Natural killer cell (primary cell): ENCODE measurements at places on chromosomes 1 and 21. TPM values are rescaled to one million over a fixed set of nuclear protein-coding genes. Genes with fewer than 3 reads are reported as not detected.

GRCh38 chr1:67977756-67978155 is 72.7 kb downstream of the DIRAS3 start:
- no peaks in the 10 kb centered on the region for H3K27me3 ChIP-seq
- no peak for DNase-seq
- no peak overlapping the region for H3K27ac ChIP-seq

DNA sequence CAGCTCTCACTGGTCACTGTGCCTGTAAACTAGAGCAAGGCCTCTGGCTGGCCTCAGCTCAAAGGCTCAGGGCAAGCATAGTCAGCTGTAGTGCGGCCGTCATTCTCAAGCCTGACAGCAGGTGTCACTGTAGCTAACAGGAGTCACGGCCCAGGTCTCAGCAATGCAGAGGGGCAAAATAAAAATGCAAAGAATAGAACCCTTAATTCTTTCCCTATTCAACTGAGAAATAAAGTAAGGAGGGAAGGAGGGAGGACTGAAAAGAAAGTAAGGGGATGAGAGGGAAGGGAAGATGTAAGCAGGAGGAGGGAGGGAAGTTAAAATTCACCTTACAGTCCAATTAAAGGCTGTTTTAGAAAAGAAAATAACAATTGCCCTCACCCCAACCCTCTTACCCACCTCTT is 106.1 kb downstream of the KIAA0319L start:
- DNase-seq: peak; percentile 60
- H3K36me3 ChIP-seq: peaks cover 60% of the 10 kb centered on the region
- H3K27ac ChIP-seq: no peak overlapping the region
- H3K27me3 ChIP-seq: no peaks in the 10 kb centered on the region

DNA sequence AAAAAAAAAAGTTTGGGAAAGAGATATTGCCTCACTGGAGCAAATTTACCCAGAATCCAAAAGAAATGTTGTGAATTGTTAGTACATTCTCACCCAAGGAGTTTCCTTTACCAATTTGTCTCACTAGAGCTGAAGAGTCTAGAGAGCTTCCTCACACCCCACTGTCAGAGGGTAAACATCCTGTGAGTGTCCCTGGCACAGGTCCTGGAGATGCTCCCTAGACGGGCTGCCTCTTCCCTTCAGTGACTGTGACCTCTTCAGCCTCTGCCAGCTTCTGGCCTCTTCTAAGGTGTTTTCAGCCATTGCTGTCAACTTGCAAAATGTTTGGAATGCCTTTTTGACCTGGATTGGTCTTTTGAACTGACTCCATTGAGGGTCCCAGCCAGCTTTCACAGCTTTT is 159.4 kb downstream of the DHRS3 start:
- no peak overlapping the region for H3K27ac ChIP-seq
- no peak overlapping the region for H3K4me3 ChIP-seq
- DNase-seq: no peak

DNA sequence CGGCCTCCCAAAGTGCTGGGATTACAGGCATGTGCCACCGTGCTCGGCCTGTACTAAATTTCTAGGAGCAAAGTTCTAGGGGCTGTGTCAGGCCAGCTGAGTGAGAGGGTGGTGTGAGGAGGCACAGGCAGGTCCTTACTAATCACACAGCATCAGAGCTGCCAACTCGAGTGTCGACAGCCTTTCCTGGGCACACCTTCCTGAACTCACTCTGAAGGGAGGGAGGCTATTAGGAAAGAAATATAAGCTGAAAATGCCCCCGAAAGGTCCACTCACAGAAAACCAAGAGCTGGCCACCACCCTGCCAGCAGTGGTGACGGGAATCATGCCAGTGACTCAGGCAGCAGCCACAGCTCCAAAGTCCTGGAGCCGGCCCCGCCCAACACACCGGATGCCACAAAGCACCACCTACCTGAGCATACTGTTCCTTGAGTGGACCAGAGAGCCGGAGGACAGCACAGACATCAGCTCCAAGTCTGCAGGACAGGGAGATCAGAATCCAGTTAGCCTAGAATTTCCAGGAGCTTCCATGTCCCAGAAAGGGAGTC is 4.5 kb downstream of the PMVK start:
- H3K4me3 ChIP-seq: no peak overlapping the region
- H3K4me1 ChIP-seq: peaks cover 9% of the 10 kb centered on the region
- no peak for DNase-seq
- no peak overlapping the region for H3K27ac ChIP-seq

DNA sequence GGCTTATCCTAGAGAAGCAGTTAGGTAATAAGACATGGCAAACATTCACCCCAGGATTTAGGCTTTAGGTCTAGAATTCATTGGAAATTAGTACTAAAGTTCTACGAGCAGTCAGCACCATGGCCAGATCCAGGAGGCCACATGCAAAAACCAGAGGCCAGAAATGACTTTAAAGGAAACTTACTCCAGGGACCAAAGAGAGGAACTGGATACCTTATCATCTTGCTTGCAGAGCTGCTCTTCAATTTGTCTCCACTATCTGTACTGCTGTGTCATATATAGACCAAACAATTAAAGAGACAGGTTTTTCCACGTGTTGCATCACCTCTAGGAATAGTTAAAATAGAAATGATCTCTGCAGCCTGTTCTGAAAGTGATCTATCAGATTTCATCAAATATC is 127.8 kb downstream of the LMX1A start:
- DNase-seq: no peak
- no peaks in the 10 kb centered on the region for H3K27me3 ChIP-seq
- no peak overlapping the region for H3K4me3 ChIP-seq
- no peaks in the 10 kb centered on the region for H3K36me3 ChIP-seq
- no peak overlapping the region for H3K27ac ChIP-seq

DNA sequence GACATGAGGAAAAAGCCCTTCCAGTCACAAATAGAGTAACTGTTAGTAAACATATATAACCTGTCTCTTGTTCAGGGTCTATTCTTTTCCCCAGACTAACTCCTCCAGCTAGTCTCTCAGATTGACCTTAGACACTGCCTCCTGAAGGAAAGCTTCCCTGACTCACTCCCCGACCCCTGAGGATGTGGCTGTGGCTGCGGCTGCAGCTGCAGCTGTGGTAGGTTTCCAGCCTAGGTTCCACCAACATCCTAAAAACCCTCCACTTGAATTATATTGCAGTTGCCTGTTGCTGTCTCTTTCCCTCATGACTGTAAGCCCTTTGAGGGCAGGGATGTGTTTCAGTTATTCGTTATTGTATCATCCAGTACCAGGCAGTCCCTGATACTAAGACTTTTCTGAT is 132.9 kb upstream of the C1orf21 start:
- no peak overlapping the region for H3K4me3 ChIP-seq
- H3K27me3 ChIP-seq: no peaks in the 10 kb centered on the region
- H3K4me1 ChIP-seq: no peaks in the 10 kb centered on the region
- no peak for DNase-seq
- H3K27ac ChIP-seq: no peak overlapping the region

Gene CCDC27
- total RNA-seq: not detected

- no peaks in the 10 kb centered on the region for H3K4me1 ChIP-seq
- DNase-seq: no peak
- H3K36me3 ChIP-seq: no peaks in the 10 kb centered on the region
- H3K27ac ChIP-seq: no peak overlapping the region
Measured at GRCh38 chr1:204736836-204737235, 51.3 kb upstream of the LRRN2 start.

DNA sequence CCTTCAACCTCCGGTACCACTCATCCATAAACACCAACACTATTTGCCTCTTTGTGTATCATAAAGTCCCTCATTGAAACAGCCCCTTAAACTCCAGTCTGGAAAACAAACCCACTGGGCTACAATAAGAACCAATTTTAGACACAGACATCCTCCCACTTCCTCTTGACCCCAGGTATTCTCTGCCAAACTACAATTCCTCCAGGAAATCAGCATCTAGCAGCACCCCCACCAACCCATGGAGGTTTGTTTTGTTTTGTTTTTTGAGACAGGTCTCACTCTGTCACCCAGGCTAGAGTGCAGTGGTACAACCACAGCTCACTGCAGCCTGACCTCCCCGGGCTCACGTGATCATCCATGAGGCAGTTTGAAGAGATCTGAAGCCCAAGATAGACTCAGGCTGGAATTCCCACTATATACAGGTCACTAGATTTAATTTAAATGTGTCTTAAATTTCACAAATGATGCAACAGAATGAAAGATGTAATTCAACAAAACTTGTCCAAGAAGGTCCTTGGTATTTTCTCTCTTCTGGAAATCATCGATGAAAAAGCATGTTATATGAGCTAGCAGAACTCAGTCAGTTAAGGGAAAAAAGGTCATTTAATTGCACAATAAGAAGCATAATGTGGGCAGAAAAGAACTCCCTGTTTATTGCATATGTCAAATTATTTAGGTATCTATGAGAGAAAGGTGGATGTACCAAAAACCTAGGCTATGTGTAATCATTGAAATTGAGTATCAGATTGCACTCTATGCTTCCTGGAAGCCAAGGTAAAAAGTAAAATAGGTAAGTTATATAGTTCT is 30.3 kb downstream of the TCP10L start:
- no peak overlapping the region for H3K4me3 ChIP-seq
- no peak for DNase-seq
- no peaks in the 10 kb centered on the region for H3K27me3 ChIP-seq
- no peaks in the 10 kb centered on the region for H3K36me3 ChIP-seq
- no peak overlapping the region for H3K27ac ChIP-seq

DNA sequence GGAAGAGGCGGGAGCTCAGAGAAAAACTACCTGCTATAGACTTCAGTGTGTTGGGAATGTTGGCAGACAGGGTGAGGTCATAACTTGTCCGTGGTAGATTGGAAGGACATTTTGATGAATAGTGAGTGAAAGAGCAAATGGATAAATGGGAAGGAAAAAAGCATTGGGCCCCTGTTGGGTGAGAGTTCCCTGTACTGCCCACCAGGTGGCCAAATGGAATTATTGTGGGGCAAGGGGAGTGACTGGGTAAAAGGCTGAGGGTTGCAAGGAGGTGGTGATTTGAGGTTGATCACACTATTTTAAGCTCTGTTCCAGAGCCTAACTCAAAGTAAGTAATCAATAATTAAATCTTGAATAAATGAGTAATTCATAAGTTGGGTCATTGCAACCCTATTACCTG is 60.4 kb downstream of the MRPS6 start:
- peaks cover 33% of the 10 kb centered on the region for H3K4me1 ChIP-seq
- H3K27me3 ChIP-seq: no peaks in the 10 kb centered on the region
- no peak overlapping the region for H3K27ac ChIP-seq
- no peak for DNase-seq

DNA sequence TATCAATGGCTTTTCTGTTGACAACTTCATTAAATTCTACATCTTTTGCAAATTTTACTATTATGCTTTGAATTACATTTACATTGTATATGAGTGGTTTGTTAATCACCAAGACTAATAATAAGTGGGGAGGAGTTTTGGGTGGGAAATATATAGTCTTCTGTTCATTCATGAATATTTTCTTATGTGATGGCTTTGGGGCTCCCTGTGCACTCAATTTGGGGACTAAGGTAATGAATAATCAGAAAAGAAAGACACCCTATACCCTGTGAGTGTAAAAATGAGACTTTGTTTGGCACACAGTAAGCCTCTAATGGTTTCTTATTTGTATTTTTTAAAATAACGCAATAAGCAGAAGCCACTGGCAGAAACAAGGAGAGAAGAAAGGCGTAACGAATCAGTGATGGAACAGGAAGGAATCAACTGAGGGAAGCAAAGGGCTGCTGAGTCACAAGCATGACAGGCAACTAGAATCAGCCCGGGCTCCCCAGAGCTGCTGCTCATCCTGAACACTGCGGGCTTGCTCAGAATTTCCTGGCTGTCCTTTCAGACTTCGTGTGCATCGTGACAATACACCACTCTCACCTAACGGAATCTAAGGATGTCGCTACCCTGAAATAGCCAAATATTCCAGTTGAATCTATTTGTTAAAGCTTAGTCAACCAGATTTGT is 20.8 kb upstream of the RGS2 start:
- H3K27ac ChIP-seq: no peak overlapping the region
- no peak for DNase-seq
- no peaks in the 10 kb centered on the region for H3K36me3 ChIP-seq
- H3K4me3 ChIP-seq: no peak overlapping the region

DNA sequence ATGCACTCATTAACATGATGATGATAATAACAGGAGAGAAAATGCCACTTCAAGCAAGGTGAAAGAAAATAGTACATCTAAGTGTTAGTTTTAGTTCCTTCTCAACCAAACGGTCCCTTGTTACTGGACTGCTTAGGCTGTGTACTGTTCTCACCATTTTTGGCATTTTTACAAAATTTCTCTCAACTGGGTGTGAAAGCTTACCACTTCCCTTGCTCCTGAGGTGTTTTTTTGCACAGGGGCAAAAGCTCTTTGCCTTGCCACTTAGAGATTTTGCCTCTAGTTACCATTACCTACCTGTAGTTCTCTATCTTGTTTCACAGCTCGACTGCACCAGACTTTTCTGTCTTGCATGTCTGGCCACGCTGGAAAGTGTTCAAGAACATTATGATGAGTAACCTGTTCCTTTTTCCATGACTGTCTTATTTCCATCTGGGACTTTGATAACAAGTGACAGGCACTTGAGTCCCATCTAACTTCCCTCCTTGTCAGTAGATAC is 10.7 kb downstream of the NEK7 start:
- no peaks in the 10 kb centered on the region for H3K36me3 ChIP-seq
- peak overlapping the region; percentile 81 for H3K27ac ChIP-seq
- H3K27me3 ChIP-seq: no peaks in the 10 kb centered on the region
- DNase-seq: peak; percentile 37
- H3K4me1 ChIP-seq: peaks cover 50% of the 10 kb centered on the region

Gene OLFM3
- not detected for total RNA-seq

DNA sequence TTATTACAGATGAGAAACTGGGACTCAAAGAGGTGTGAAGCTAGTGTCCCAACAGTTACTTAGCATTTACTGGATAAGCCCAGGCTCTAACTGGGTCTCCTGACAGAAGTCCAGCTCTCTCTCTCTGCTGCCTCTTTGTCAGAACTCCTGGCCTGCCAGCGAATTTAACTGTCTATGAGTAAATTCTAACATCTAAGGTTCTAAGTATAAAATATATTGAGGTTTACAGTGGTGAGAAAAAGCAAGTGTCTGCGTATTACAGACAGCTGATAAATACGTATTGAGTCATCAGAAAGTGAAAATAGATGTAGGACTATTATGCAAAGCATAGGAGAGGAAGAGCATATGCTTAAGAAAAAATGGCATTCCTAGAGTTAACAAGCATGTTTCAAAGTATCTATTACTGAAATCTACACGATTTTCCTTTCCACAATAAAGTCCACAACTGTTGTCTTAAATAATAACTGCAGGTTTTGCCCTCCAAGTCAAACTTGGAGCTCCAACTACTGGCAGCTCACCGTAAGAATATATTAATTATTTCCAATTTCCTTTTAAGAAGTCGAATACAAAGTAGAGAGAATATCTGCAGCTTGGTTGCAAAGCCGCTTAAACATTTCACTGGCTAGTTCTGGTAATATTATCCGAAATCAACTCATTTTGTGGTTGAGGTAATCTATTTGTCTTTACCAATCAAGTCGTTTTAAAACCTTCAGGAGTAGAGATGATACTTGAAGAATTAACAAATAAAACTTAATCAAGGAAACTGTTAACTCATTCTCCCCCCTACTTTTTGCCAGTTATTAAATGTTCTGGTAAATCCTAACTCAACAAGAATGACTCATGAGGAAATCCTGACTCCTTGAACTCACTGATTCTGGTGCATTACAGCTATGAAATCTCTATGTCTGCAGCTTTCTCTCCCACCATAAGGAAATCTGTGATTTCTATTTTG is 1.4 kb upstream of the RGS2 start:
- no peaks in the 10 kb centered on the region for H3K27me3 ChIP-seq
- peak; percentile 47 for DNase-seq
- peaks cover 4% of the 10 kb centered on the region for H3K36me3 ChIP-seq
- H3K27ac ChIP-seq: peak overlapping the region; percentile 91
- H3K4me3 ChIP-seq: peak overlapping the region; percentile 96
